NCI-H2029 (cell line): ENCODE measurements at places on chromosomes 1 and 21.

- DNase-seq: no peak
Observed at GRCh38 chr1:220804202-220804586, 17.5 kb downstream of the MTARC1 start.

DNA sequence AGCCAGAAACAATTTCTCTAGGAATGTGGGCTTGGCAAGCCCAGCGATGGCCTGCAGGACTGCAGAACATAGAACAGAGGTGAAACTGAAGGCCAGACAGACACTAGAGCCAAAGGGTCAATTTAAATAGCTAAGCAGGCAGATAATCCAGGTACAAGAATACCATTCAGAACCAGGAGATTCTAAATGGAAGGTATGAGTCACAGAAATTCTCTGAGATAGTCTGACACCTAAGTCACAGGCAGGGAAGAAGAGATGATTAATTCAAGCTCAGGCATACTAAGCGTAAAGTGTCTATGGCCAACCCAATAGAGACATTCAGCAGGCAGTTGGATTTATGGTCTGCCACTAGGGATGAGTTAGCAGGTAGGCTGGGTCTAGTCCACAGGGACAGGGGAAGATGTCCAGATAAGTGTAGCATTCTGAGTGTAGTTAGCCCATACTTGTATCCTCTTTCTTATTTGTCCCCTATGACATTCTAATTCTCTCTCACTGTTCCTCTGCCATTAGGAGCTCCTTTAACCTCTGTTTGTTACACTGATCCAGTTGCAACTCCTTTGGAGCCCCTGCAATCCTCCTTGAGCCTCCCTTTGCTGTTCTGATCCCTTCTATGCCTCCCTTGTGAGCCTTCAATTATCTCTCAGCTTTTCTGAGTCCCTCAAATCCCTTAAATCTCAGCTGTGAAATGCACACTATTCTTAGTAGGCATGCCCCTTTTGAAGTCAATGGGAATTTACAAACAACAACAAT is 383.8 kb downstream of the LMO4 start:
- DNase-seq: no peak

DNA sequence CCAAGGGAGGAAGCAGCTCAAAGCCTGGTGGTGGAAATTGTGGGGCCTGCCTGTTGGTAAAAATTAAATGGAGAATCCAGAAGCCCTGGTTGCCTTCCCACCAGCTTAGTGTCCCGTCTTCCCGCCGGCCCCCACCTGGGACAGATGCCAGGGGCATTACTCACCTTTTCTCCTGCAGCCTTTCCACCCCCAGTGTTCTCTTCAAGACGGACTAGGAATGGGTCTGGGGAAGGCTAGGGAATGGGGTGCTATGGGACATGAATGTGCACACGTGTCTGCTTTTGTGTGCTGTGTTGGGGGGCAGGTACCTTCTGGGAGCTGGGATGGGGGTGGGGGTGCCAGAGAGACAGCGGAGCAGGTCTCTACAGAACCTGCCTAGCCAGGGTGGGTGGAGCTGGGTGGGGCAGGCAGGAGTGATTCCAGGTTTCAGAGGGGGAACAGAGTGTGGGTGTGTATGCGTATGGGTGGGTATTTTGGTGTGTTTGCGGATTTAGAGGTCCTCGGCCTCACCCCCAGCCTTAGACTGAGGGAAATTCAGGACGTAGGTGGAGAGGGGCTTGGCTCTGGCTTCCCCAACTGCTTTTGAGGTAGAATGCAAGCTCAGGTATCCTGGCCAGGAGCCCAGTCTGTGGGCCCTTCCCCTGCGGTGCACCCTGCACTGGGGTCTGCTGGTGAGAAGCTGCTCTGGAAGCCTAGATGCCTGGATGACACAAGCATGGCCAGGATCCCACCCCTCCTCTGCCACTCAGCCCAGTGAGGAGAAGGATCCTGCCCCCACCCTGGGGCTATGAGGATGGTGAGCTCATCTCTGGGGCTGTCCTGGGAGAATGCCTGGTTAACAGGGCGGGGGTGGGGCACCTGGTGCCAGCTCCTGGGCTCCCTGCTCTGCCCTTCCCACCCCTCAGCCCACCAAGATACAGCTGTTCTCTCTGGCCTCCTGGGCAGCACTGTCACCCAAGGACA is 7.8 kb downstream of the VANGL2 start:
- no peak for DNase-seq

GRCh38 chr1:100518023-100518422 is 19.9 kb upstream of the GPR88 start:
- no peak for DNase-seq

DNA sequence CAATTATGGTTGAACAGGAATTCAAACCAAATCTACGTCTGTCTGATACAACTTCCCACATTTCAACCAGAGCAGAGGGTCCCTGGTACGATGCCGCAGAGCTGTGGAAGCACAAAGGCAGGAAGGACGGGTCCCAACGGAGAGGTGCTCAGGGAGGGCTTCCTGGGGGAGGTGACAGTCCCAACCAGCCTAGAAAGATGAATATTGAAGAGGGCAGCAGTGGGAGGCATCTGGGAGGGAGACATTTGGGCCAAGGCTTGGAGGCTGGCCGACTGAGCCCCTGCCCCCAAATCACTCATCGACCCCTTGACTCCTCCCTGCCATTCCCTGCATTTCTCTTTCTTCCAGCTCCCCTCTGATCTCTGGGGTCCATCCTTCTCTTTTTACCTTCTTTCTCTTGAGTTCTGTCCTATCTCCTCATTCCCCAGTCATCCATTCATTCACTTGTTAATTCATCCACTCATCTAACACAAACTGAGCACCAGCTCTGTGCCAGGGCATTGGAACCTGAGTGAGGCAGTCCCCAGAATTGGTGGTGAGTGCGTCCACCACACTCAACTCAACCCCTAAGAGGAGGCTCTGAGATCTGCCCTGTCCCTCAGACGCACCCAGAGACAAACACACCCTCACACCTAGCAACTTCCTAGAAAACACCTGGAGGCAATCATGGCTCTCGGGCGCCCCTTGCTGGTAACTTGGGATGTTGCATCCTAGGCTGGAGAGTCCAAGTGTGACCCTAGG is 13.2 kb upstream of the CELA3B start:
- DNase-seq: peak; percentile 23

DNA sequence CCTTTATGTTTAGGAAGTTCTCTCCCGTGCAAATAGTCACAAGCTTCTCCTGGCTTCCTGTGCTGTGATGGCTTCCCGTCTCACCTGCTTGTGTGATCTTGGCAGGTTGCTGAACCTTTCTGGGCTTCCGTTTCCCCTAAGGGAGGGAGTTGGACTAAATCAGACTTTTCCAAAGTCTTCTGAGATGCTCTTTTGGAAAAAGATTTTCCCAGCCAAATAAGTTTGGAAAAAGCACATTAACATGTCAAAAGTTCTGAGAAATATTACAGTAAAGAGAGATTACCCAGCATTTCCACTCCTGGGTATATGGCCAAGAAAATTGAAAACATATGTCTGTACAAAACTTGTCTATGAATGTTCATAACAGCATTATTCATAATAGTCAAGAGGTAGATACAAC is 36.0 kb upstream of the TENT5C start:
- no peak for DNase-seq

- DNase-seq: no peak
Observed at GRCh38 chr1:165894591-165894990, 67.2 kb downstream of the UCK2 start.

- DNase-seq: no peak
Observed at GRCh38 chr1:210624722-210625121, 296.0 kb downstream of the HHAT start.

GRCh38 chr21:38619480-38619879 is 121.2 kb upstream of the ERG start:
- no peak for DNase-seq

DNA sequence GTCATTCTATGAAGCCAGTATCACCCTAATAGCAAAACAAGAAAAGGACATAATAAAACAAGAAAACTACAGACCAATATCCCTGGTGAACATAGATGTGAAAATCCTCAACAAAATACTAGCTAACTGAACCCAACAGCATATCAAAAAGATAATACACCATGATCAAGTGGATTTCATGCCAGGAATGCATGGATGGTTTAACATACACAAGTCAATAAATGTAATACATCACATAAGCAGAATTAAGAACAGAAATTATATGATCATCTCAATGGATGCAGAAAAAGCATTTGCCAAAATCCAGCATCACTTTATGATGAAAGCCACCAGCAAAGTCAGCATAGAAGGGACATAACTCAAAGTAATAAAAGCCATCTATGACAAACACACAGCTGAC is 6.5 kb upstream of the PM20D1 start:
- DNase-seq: no peak

DNA sequence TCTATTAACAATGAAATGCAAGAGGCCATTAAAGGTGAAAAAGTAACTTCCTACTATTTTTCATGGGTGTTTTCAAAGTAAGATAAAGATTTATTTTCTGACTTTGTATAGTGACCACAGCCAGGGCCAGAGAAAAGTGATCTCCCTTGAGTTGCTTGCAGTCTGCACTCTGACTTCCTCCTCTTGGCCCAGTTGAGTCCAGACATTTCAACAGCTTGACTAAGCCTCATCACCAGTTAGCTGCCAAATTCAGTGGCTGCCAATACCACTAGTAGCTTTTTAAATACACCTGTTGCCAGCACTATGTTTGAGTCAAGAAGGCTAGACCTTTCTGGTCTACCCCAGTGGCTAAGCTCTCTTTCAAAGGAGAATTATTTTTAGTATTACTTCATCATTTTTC is 3.7 kb upstream of the NEK7 start:
- peak; percentile 45 for DNase-seq

DNA sequence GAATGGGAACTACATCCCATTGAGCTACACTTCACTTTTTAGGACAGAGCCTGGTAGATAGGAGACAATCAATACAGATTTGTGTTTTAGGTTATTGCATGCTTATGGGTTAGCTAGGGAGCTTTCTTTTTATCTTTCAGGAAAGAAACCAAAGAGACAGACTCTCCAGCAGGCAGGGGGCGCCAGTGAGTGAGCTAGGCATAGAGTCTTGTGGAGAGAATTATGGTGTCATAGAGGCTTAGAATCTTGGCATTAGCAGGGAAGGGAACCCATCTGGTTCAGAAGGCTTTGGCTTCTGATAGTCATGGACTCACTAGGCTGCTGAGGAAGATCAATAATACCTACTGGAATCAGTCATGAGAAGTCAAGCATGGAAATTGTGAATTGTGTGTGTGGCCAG is at the start of gene SMCP:
SMCP (plus strand) TSS at position 281 of the 400 bp plus-strand sequence. CDS start 6,101 bp downstream, outside the sequence.
- DNase-seq: no peak

GRCh38 chr1:26070296-26070962 is 3.0 kb upstream of the TRIM63 start:
- no peak for DNase-seq

- peak; percentile 72 for DNase-seq
Observed at GRCh38 chr1:157360023-157360390, 192.3 kb downstream of the FCRL5 start.

GRCh38 chr21:34812504-34813265 is 143.9 kb downstream of the CLIC6 start:
- DNase-seq: peak; percentile 70
